Upper lobe of right lung (tissue), 1 donor: ENCODE measurements at places on chromosomes 4 and X. TPM values are rescaled to one million over a fixed set of nuclear protein-coding genes. Genes with fewer than 3 reads are reported as not detected.

DNA sequence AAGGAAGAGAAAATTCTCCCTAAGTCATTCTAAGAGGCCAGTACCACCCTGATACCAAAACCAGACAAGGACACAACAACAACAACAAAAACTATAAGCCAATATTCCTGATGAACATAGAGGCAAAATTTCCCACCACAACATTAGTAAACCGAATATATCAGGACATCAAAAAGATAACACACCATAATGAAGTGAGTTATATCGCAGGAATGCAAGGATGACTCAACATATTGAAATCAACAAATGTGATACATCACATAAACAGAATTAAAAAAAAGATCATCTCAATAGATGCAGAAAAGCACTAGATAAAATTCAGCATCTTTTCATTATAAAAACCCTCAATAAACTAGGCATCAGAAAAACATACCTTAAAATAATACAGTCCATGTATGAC is 1844.4 kb upstream of the PCDH10 start:
- DNase-seq, result no peak

- no peak for DNase-seq
These were observed 26.9 kb upstream of the TMPRSS11B start for GRCh38 chr4:68272380-68272779.

DNA sequence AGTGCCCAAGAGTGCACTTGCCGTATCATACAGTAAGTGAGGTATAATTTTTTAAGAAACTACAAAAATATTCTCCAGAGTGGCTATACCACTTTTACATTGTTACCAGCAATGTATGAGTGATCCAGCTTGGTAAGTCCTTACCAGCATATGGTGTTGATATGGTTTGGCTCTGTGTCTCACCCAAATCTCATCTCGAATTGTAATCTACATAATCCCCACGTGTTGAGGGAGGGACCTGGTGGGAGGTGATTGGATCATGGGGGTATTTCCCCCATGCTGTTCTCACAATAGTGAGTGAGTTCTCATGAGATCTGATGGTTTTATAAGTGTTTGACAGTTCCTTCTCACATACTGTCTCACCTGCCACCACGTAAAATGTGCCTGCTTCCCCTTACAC is 44.8 kb downstream of the RBMX start:
- no peak for DNase-seq

DNA sequence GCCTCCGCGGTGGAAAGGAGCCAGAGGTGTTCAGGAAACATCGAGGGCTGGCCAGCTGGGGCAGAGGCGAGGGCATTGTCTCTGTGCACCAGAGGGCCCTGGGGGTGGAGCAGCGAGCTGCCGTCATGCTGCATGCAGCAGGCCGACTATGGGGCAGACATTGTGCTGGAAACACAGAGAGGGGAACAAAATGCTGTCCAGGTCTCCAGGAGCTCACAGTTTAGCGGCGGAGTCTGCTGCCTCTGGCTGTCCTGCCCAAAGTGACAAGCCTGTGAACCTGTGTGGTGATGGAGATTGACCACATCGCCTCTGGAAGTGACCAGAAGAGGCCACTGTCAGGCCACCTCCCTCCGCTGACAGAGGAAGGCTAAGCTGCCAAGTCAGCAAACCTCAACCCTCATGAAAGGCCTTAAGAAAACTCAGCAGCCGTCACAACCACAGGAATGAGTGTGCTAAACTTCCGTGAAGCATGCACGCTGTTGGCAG is 20.1 kb upstream of the SASH3 start:
- no peak for DNase-seq

GRCh38 chr4:8105306-8106100 is 53.1 kb downstream of the ABLIM2 start:
- no peak for DNase-seq

- no peak for DNase-seq
These were observed 1272.7 kb downstream of the C4orf33 start for GRCh38 chr4:130368668-130369067.

GRCh38 chr4:45527160-45527559 is 596.7 kb downstream of the GABRG1 start:
- no peak for DNase-seq

DNA sequence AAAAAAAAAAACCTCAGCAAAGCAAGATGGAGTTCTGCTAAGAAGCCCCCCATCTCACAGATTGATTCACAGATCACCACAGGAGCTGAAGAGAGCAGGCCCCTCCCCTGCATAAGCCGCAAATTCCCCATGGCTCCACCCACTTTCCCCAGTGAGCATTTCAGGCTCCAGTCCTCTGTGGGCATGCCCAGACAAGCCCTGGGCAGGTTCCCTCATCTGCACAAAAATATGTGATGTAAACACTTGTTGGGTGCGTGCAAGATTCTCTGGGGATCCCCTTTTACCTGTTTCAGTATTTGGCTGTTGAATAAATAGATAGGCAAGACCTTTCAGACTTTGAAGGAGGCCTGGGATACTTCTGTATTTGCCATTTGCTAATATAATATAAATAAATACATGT is 514.3 kb downstream of the PCDH7 start:
- DNase-seq, result no peak

DNA sequence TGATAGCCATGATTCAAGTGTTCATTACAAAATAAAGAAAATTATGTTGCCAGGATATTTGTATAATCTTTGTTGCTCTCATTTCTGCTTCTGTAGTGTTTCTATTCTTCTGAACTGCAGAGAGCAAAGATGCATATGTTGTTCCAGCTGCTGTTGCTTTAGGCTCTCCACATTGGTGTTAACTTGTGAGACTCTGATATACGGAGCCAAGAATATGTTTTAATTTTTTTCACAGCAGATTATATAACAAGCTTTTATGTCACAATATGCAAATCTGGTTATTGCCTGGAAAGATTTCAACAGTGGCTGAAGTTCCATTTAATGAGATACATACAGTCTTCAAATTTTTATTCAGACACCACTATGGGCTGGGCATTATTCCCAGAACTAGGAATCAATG is 655.0 kb downstream of the GRXCR1 start:
- DNase-seq, result no peak

DNA sequence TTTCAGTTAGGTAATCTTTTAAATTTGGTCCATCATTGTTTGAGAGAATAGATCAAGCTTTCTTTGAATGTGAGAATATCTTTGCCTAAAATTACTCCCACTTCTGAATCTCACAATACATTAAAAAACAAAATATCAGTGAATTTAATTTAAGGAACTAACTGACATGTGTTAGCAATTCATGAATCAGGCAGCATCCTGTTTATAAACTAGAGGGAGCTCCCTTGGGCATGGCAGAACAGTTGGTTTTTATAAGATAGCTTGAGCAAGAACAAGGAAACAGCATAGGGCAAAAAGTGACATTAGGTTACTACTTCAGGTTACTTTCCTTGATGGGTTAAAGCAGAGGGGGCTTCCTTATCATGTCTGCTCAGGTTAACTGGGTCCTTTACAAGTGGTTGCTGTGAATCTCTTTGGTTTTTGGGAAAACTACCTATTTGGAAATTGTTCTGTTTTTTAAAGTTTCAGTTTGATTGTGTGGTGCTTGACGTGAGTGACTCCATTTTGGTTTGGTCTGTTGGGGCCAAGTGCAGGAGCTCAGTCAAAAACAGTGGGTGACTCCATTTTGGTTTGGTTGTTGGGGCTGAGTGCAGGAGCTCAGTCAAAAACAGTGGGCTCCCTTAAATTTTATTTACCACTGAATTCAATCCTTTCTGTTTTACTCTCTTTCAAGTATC is 68.0 kb downstream of the PPEF2 start:
- DNase-seq, result no peak

GRCh38 chr4:152325831-152326230 is 210.1 kb downstream of the FBXW7 start:
- DNase-seq, result no peak

- DNase-seq, result no peak
These were observed 17.7 kb upstream of the SLC25A43 start for GRCh38 chrX:119381349-119381944.

- no peak for DNase-seq
These were observed 8.1 kb upstream of the SMS start for GRCh38 chrX:21932292-21933002.

DNA sequence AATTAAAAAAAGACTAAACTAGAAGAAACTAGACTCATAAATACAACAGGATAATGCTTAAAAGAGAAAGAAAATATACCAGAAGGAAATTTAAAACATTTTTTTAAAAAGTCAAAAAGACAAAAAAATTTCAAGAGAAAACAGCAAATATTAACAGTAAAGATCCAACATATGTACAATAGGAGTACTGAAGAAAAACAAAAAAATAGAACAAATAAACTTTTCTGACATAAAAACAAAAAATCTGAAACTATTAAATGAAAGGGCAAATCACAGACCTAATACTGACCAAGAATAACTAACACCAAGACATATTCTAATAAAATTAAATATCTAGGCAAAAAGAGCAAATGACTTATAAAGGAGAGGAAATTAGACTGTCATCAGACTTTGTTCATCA is 11.5 kb downstream of the DNAJB14 start:
- DNase-seq, result no peak

GRCh38 chr4:148857239-148857972 is 415.2 kb upstream of the NR3C2 start:
- no peak for DNase-seq

DNA sequence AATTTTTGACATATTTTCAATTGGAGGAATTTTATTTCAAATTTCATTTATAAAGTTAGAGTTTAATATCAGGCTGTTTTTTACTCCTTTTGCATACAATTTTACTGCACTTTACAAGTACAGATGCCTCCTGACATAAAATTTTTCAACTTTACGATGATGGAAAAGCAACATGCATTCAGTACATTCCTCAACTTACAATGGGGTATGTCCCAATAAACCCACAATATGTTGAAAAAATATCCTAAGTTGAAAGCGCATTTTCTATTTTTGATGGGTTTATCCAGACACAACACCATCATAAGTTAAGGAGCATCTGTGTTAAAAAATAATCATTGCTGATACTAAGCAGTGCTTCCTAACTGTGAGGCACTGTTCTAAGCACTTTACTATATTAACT is 4.3 kb downstream of the KLHL5 start:
- DNase-seq, result no peak

GRCh38 chr4:174058846-174059245 is 224.6 kb downstream of the FBXO8 start:
- DNase-seq, result no peak

DNA sequence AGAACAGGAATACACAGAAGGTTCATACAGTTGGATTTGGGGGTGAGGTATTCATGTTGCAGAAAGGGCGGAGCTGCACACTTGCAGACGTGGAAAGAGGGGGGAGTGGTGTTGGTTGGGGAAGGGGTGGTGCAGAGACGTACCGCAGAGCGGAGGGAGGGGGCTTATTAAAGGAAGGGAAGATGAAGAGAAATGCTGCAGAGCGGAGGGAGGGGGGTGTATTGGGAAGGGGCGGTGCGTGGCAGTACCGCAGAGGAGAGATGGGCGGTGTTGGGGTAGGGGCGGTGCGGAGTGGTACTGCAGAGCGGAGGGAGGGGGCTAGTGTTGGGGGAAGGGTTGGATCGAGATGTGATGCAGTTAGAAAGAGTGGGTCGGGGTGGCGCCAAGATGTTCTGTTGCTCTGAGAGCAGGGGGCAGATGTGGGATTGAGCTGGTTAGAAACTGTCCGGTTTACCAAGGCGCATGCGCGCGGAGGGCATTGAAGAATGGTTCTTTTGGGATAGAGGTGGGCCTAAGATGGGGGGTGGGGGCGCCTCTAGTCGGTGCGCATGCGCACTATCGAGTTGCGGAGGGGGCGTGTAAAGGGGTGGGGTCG is 900 bp downstream of the TRO start:
- peak; percentile 66 for DNase-seq

DNA sequence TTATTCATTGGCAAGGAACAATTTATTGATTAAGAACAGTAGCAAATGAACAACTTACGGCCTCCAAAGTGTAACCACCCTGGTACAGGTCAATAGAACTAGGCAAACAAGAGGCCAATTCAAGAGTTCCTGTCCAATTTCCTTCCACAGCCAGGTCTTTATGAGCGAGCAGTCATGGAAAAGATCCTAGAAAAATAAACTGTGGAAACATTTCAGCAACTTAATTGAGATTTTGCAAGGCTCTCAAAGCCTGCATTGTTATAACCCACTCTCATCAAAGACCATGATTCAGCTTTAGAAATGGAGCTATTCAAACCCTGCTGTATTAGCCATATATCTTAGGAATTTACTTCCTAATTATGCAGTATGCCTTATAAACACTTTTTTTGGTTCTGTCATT is 43.6 kb downstream of the UNC5C start:
- DNase-seq, result no peak

DNA sequence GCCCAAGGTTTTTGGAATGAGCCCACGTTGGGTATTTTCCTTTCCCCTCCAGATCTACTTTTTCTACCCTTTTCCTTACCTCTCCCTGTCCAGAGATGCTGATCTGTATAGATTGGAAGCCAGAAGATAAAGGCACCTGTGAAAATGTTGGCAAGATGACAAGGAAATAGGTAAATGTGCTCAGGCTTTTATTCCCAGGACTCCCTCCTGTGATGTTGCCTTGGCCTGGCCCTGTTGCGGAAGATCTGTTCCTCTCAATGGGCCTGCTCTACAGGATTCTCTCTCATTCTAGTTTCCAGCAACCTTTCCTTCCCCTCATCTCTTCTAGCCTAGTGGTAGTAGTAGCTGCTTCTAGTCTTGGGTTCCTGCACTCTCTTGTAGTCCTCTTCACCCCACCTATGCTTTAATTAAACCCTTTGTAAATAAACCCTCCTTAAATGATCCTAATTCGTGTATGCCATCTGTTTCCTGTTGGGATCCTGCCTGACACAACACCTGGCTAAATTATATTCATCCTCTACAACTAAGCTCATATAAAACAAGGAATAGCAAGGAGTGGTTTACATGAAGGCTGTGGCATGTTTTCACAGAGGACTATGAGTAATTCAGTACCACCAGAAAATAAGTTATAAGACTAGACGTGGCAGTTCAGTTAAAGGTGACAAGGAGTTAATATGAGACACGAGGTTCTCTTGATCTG is 95.7 kb upstream of the MAOA start:
- DNase-seq, result no peak

- DNase-seq, result peak; percentile 78
These were observed 478 bp upstream of the PLXNA3 start for GRCh38 chrX:154457491-154458115.

GRCh38 chr4:186953599-186954260 is 230.1 kb upstream of the FAT1 start:
- no peak for DNase-seq

- DNase-seq, result no peak
These were observed 418.9 kb upstream of the CPEB2 start for GRCh38 chr4:14583331-14583730.

- DNase-seq, result no peak
These were observed 70.9 kb upstream of the ENPP6 start for GRCh38 chr4:184288451-184289178.

- DNase-seq, result no peak
These were observed 62.7 kb downstream of the ANTXR2 start for GRCh38 chr4:80010316-80010715.

Gene MAGEA8
- total RNA-seq, result not detected

Gene COL25A1
- 0.75 TPM for total RNA-seq

Gene ZIC3
- not detected for total RNA-seq

Gene HEPH
- 16.9 TPM for total RNA-seq

Gene SCLT1
- total RNA-seq, result 14.4 TPM

Gene CCSER1
- total RNA-seq, result 7.4 TPM

Gene ASB9
- total RNA-seq, result 4.4 TPM

Gene SLC34A2
- total RNA-seq, result 2,903 TPM

Gene CT45A5
- total RNA-seq, result 1.2 TPM

Gene USP17L15
- total RNA-seq, result not detected

Gene APLN
- total RNA-seq, result 7.9 TPM

Gene SPIN4
- 20.0 TPM for total RNA-seq

Gene TECRL
- not detected for total RNA-seq

Gene RBM46
- not detected for total RNA-seq

Gene PLXNB3
- 3.3 TPM for total RNA-seq

Gene PDK3
- total RNA-seq, result 19.4 TPM

Gene ADRA2C
- 7.3 TPM for total RNA-seq

Gene PLAC8
- total RNA-seq, result 81.7 TPM

Gene UNC5C
- 6.7 TPM for total RNA-seq
